Putamen (tissue), 1 donor: ENCODE measurements at places on chromosomes 2 and 18.

GRCh38 chr2:67524213-67524612 lies 127.1 kb downstream of the ETAA1 start:
- no peak for DNase-seq

DNA sequence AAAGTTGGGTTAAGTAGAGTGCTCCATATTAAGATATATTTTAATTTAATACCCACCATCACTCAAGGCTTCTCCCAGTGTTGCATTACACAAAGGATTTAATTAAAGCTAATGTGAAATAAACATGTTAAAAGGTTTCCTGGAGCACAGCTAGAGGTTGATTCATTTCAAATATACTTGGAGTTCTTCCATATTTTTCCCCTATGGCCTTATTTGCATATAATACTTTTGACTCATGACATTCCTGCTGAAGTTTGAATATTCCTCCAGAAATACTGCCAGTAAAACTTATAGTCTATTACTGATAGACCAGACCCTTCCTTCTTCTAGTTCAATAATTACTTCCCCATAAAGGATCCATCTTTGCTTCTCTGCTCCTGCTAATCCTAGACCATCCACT lies 227.5 kb downstream of the GULP1 start:
- no peak for DNase-seq

DNA sequence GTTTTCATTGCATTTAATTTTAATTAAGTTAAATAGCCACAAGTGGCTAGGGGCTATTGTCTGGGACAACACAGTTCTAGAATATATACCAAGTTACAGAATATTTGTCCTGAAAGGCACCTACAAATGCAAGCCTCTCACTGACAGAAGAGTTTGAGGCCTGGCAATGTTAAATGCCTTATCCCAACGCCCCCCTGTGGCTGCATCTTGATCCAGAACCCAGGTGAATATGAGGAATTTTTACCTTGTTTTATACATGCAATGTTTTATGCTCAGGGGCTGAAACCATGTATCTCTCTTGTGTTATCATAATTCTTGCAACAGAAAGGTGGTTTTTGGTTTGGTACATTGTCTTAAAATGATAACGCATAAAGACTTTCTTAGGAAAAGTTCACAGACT lies 71.8 kb upstream of the SEC11C start:
- peak; percentile 23 for DNase-seq

DNA sequence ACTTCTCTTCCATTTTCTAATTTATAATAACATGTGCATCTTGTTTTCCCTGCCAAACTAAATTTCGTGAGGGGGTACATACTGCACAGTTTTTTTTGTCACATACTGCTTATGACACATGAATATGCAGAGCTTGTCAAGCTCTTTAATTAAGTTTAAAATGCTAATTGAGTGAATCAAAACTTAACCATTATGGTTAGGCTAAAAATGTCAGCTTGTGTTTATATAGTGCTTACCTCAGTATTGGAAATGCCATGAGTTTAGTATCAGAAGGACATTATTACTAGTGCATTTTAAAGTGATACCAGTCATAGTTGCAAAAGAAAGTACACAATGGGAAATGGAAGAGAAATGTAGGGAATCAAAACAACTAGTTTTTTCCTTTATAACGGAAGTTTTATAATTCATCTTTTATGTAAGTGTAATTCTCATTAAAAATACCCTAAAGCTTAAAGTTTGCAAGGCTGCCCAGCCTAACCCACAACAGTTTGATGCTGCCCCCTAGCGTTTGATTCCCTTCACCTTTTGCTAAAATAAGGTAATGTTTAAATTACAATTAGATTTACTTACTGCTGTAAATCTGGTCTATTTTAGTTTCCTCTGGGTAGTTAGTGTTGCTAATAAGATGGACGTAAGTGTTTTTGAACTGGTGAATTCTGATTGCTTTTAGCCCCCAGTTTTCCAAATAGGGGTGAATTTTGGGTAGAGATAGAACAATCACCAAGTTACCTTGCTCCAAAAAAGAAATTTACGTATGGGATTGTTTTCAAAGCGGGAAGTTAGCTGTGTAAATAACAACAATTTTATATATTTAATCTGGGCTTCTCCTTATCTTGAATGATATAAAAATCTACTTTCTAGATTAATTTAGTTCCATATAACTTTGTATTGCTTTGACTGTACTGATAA lies 3.2 kb downstream of the SLC39A10 start:
- DNase-seq = peak; percentile 59

DNA sequence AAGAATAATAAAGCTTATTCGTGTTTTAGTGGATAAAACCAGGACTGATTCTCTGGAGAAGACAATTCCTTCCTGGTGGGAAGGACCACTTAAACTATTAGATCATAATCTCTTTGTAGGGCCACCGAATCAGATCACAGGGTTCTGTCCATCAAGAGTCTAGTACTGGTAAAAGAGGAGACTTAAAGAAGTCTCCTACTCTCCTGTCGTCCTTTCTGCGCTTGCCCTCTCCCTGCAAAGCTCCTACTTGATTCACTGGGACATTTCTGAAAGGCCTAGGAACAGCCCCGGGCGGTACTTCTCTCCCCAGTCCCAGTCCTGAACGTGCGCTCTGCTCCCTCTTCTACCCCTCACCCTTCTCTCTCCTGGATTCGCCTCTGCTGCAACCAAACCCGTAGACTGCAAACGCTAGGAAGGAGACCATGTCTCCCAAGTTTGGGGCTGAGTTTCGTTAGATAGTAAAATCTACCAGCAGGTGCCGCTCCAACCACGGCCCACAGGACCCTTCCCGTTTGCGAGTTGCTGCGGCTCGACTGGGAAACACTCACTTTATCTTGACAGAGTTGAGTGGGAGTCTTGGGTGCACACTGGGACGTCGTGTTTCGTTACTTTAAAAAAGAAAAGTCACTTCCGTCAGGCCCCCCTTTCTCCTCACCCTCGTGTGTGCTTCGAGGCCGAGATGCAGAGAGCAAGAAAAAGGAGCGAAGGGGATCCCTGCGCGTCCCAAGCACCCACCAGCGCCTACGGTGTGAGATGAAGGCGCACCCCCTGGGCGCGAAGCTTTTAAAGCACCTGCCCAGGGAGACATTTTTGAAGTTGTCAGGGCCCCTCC lies 923 bp downstream of the FIGLA start:
- peak; percentile 57 for DNase-seq

DNA sequence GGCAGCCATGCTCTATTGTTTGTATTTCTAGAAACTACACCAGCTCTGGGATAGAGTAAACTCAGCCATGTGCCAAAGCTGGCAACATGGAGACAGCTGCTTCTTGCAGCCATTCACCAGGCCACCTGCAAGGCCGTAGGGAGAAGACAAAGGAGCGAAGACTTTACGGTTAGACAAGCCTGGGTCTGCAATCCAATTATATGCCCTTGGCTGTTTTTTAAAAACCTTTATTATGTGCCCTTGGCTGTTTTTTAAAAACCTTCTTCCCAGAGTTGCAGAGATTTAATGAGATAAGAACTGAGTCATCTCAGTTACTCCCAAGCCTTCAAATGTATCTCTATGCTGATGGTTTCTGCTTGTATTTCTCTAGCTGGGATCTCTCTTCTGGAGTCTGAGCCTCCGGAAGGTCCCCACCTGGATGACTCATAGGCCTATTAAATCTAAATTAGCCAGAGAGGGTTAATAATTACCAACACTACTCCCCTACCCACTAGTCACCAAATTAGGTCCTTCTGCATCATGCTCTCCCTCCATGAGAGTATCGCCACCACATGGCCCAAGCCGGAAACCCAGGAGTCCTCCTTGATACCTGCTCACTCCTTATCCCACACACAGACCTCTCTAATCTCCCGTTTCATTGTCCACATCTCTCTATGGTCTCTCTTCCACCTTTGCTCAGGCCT lies 17.5 kb upstream of the DPP4 start:
- DNase-seq = no peak

- no peak for DNase-seq
Measured at GRCh38 chr2:222404151-222404905, 20.0 kb upstream of the SGPP2 start.

- no peak for DNase-seq
Measured at GRCh38 chr2:45483997-45484396, 127.1 kb downstream of the SRBD1 start.

DNA sequence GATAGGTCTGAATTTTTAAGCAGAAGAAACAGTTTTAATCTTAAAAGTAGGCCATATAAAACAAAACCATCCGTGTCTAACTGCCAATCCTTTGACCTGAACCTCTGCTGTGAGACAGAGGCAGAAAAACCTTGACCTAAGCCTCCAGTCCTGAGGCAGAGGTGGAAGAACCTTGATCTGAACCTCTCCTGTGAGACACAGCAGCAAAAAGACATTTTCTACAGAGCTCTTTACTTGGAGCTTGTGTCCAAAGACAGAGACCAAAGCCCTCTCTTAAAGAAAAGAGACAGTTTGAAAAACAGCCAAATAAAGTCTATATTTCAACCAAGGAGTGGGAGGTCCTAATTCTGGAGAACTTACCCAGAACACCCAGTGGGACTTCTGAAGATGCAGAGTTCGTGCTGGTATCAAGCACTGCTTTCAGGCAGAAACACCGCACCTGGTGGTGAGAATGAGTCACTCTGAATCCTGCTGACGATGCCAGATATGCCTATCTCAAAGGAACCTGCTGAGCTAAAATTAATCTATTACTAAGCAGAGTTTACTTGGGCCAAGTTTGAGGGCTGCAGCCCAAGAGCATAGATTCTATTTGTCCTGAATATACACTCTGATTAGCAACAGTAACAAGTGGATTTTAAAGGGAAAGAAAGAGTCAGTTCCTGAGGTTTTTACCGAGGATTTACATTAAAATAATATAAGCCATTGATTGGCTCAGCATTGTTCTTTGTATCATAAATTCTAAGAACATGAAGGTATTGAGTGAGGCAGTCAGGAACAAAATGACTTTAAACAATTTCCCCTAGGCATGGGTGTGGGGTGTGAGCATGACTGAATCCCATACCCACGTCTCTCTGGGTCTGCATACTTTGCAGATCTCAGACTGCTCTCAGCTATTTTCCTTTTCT lies 806.4 kb downstream of the TRIB2 start:
- no peak for DNase-seq

DNA sequence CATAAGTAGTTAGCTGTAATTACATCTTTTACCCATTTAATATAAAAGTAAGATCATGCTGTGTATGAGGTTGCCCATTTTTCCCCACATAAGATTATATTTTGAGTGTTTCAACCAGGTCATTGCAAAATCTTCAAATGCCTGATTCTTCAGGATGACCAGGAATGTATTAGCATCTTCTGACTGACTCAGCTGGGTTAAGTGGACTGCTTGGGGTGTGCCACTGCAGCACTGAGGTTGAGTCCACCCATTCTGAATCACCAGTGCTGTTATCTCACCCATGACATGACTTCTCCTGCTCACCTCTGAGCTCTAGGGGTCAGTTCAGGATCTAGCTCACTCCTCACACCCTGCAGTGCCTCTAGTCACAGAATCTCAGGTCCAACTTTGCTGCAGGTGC lies 576.7 kb upstream of the ZEB2 start:
- no peak for DNase-seq
